ENCODE measurements at places on chromosomes 5 and 9.

- DNase-seq = no peak
These were observed 53.2 kb downstream of the PIK3R1 start for GRCh38 chr5:68268852-68269130.

- DNase-seq = no peak
These were observed 340.5 kb downstream of the PIK3R1 start for GRCh38 chr5:68555907-68556681.

- no peak for DNase-seq
These were observed 4.2 kb upstream of the MINAR2 start for GRCh38 chr5:129743541-129744187.

DNA sequence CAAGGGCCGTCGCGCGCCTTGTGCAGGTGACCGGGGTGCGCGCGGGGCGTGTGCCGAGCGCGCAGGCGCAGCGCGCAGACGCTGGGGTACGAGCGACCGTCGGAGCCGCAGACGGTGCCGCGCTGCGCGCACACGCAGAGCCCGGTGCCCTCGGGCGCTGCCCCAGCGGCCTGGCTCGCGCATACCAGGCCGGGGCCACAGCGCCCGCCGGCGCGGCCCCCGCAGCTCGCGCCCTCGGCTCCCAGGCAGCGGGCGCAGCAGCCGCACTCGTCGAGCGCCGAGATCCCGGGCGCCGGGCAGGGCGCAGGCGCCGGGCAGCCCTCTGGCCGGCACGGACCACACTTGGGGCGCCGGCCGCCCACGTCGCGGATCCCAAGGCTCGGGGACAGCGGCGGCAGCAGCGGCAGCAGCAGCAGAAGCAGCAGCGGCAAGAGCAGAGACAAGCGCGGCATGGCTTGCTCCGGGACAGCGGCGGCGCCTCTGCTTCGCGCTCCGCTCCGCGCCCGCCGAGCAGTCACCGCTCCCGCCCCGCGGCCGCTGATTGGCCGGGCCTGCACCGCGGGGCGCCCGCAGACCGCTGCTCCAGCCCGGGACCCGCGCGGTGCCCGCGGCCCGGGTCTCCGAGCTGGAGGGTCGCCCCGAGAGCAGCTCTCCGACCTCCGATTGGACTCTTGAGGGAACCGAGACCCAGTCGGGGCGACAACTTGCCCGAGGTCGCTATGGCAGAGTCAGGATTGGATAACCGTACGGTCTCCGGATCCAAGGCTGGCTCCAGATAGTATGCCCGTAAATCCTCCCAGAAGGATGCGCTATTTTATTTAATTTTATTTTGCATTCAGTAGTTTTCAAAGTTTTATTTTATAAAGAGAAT is at the start of gene IGFBPL1:
Gene IGFBPL1 (minus strand): TSS at position 482 of the 871 bp plus-strand sequence. CDS start 30 bp downstream, at position 452.
- DNase-seq = no peak

GRCh38 chr5:27465140-27465539 is 426.8 kb upstream of the CDH9 start:
- no peak for DNase-seq
